Hematopoietic multipotent progenitor cell treated with erythropoietin and hydrocortisone succinate and interleukin-3 and kit ligand, for 15 days (in vitro differentiated cells): ENCODE measurements at places on chromosomes 1 and 21.
A peak's percentile ranks its signal among the peaks of the same experiment; 100 is the strongest.

GRCh38 chr1:157770442-157771043 is 6.4 kb downstream of the FCRL2 start:
- DNase-seq = no peak

DNA sequence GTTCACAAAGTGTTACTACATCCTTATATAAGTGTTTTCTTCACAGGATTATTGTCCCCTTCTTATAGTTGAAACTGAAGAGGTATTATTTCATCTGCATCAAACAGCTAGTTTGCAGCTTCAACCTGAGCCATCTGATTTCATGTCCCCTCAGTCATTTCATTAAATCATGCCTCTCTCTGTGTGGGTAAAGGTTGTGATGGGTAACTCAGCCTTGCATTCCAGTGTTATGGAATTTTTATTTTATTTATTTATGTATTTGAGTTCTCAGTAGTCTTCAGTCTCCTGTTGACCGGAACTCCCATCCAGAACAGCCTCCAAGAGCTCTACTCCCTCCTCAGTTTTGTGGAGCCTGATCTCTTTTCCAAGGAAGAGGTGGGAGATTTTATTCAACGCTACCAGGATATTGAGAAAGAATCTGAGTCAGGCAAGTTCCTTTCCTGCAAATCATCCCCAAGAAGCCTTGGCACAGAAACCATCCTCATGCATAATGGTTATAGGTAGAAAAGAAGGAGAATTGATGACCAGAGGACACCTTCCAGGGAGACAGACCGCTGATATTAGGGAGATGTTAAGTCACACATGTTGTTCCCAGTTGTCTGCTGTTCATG is 21.8 kb downstream of the CHD1L start:
- no peak for DNase-seq

- DNase-seq = no peak
These were observed 13.8 kb upstream of the FCGR2A start for GRCh38 chr1:161491472-161491871.

- no peak for DNase-seq
These were observed at the start of gene HOOK1 for GRCh38 chr1:59814901-59815825. HOOK1 (plus strand) TSS chr1:59814949; CDS start chr1:59815118, 169 bp downstream.

DNA sequence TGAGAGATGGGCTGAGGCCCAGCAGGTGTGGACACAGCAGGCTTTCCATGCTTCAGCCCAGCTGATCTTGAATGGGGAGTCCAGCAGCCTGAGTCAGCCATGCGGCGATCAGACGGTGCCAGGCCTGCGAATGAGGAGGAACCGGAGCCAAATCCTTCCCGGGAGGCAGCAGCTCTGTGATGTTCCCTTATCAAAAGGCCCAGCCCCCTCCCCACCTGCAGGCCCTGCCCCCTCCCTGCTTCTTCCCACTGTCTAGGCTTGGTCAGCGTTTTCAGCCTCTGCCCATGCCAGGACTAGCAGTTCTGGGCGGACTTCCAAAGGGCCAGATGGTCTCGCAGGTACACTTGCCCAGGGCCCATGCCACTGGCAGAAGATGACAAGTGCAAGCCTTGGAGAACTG is 253.8 kb downstream of the KAZN start:
- DNase-seq = no peak

DNA sequence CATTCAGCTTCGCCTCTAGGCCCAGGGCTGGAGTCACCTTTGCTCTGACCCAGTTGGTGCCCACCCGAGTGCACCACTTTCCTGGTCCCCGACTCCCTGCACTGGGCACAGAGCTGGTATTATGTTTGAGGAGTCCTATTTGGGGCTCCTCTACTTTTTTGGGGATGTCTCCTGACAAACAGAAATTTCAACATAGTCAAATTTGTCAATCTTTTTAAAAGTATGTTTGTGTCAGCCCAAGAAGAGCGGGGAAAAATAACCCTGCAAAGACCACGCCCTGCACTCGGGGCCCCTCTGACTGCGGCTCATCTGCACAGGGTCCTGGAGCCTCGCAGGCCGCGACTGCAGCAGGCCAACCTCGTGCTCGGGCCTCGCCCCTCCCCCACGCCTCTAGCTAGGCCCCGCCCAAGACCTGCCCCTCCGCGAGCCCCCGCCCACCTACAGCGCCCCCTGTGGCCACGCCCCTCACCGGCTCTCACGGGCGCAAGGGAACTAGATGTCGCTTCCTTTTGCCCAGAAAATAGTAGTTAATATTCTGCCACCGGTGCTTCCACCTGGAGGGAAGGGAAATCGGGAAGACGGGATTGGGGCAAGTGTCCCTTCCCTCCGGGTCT is 11.4 kb downstream of the FAM229A start:
- peak; percentile 80 for DNase-seq

- no peak for DNase-seq
These were observed 11.3 kb upstream of the HEATR1 start for GRCh38 chr1:236615399-236616148.

- no peak for DNase-seq
These were observed 380.7 kb downstream of the MATN1 start for GRCh38 chr1:30342535-30343141.

GRCh38 chr1:40709100-40709801 is 17.7 kb downstream of the NFYC start:
- DNase-seq = peak; percentile 90
